Stimulated activated CD8-positive, alpha-beta memory T cell treated with anti-CD3 and anti-CD28 coated beads, Interleukin-12 subunit alpha, Interleukin-12 subunit beta, amount 100 ng/mL, for 1 hour (primary cell): ENCODE measurements at places on chromosomes 3 and 15.

DNA sequence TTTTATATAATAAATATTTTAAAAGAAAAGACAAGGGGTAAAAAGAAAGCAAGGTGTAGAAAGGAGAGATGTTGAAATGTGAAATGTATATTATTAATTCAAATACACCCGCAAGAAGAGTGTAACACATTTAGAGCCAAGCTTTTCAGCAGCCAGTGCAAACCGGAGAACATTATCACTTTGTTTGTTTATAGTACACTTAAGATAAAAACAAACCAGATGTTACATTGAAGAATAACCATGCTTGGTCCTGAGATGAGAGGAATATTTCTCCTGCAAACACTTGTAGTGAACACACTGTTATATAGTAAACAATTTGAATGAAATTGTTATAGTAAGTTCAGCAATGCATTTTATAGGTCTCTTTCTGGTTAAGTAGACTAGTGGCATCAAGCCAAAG is 1441.5 kb downstream of the OTOL1 start:
- DNase-seq: no peak

DNA sequence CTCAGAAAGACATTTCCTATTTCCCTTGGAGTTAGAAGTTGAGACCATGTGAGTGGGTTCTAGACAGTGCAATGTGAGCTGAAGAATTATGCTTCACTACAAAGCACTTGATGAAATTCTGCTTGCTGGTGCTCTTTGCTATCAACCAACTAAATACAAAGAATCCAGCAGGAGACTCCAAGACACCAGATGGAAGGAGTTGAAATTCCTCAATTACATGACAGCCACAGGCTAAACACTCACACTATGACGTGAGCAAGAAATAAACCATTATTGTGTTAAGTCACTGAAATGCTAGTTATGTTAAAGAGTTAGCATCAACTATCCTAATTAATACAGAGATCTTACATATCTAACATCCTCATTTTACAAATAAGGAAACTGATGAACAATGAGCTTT is 8.2 kb upstream of the MAP4 start:
- DNase-seq: no peak

GRCh38 chr3:190989218-190989617 is 126.7 kb upstream of the GMNC start:
- no peak for DNase-seq

GRCh38 chr3:188349351-188349901 is 195.5 kb downstream of the LPP start:
- no peak for DNase-seq

GRCh38 chr3:23051240-23052140 is 151.6 kb upstream of the UBE2E2 start:
- DNase-seq: no peak
